Tongue (tissue), 3 donors: ENCODE measurements at places on chromosomes 3 and 15.

GRCh38 chr3:185401319-185401955, 38.5 kb downstream of the MAP3K13 start:
- no peak for DNase-seq

GRCh38 chr3:71309886-71310285, 273.6 kb downstream of the FOXP1 start:
- no peak for DNase-seq

GRCh38 chr3:190321789-190322603, at the start of gene CLDN1:
Gene CLDN1, minus strand, starts transcription at chr3:190322446. Its CDS starts 240 bp downstream, at chr3:190322206.
- DNase-seq = peak; percentile 91

DNA sequence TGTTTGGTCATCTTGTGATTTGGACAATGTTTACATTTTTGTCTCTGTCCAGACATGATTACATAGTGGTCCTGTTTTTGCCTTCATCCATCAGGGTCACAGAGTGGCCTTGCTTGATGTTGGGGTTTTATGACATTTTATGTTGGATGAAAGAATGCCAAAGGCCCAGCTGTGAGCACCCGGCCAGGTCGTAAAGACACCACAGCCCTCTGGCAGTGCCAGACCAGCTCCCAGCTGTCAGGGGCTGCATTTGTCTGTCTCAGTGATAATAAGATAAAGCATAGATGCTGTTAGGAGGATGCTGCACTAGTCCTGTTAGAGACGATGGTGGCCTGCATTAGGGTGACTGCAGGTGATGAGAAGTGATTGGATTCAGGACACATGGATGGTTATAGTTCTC, 117.5 kb downstream of the FAM174B start:
- no peak for DNase-seq

DNA sequence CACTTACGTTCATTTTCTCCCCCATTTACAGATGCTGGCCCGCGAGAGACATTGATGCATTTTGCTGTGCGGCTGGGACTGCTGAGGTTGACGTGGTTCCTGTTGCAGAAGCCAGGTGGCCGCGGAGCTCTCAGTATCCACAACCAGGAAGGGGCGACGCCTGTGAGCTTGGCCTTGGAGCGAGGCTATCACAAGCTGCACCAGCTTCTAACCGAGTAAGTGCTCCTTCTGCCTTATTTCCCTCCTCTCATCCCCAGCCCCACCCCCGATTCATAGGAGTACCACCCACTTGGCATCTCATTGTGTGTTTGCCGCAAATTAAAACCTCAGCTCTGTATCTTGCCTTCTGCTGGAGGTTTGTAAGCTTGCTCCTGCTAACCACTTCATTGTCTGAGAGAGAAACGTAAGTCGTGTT, 163.3 kb downstream of the AKAP13 start:
- DNase-seq = peak; percentile 66

DNA sequence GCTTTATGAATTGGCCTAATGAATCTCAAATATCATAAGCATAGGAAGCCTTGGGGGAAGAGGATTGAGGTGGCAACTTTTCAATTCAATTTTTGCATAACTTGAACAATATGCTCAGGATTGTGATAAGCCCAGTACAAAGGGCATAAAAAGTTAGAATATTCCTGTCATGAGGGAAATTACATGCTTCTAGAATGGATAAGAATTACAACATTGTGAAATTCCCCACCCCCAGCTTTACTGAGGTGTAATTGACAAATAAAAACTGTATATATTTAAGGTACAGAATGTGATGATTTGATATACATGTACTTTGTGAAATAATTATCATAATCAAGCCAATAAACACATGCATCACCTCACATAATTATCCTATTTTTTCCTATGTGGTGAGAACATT, 132.6 kb upstream of the TNIK start:
- no peak for DNase-seq
